ENCODE measurements at places on chromosomes 5 and 9.

GRCh38 chr9:121743441-121744001 is 92.1 kb downstream of the DAB2IP start:
- DNase-seq, result peak; percentile 55

DNA sequence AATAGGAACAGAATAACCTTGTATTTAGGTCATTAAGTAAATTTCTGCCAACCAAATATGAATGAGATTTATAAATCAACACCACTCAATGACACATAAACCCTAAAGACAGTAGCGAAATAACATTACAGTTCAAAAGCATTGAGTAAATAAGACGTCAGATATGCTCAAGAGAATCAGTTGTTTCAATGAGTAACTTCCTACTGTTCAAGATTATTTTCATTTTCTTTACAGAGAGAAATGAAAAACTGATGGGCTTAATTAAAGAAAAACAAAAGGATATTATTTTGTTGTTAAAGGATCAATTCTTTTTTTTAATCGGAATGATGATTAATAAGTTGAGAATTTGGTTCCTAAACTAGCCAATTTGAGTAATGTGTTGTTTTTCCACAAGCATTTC is 150.1 kb downstream of the BNC2 start:
- DNase-seq, result no peak

- no peak for DNase-seq
Observed at GRCh38 chr5:1561402-1561929, 37.7 kb upstream of the LPCAT1 start.

- no peak for DNase-seq
Observed at GRCh38 chr9:10014889-10015288, 597.9 kb downstream of the PTPRD start.

DNA sequence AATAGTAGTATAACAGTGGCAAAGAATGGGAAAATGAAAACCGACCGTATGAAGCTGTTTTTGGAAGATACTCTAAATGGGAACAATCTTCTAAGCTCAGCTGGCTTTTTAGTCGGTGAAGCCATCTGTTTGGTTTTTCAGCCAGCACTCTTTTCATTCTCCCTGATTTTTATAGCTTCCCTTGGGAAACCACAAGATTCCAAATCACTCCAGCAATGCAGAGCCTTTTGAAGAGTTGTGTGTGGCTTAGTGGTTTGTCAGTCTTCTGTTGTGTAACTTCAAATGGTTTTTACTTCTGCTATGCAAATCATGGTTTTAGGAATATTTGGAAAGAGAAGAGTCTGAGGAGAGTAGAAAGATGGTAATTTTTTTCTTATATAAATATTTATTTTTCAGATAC is 180.7 kb downstream of the KDM4C start:
- DNase-seq, result no peak

- no peak for DNase-seq
Observed at GRCh38 chr5:115484368-115484767, 60.2 kb downstream of the FEM1C start.

DNA sequence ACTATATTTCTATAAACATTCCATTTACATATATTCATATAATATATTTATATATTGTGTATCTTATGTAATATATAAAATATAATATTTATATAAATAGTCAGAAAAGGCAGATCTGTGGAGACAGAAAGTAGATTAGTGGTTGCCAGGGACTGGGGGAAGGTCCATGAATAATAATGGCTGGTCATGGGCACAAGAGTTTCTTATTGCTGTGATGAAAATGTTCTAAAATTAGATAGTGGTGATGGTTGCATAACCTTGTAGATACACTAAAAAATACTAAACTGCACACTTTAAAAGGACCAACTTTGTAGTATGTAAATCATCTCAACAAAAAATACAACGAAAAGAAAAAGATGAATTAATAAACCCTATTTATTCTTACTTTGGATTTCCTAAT is 47.3 kb downstream of the NUP155 start:
- no peak for DNase-seq

GRCh38 chr5:6496207-6496584 is 47.5 kb downstream of the UBE2QL1 start:
- no peak for DNase-seq

DNA sequence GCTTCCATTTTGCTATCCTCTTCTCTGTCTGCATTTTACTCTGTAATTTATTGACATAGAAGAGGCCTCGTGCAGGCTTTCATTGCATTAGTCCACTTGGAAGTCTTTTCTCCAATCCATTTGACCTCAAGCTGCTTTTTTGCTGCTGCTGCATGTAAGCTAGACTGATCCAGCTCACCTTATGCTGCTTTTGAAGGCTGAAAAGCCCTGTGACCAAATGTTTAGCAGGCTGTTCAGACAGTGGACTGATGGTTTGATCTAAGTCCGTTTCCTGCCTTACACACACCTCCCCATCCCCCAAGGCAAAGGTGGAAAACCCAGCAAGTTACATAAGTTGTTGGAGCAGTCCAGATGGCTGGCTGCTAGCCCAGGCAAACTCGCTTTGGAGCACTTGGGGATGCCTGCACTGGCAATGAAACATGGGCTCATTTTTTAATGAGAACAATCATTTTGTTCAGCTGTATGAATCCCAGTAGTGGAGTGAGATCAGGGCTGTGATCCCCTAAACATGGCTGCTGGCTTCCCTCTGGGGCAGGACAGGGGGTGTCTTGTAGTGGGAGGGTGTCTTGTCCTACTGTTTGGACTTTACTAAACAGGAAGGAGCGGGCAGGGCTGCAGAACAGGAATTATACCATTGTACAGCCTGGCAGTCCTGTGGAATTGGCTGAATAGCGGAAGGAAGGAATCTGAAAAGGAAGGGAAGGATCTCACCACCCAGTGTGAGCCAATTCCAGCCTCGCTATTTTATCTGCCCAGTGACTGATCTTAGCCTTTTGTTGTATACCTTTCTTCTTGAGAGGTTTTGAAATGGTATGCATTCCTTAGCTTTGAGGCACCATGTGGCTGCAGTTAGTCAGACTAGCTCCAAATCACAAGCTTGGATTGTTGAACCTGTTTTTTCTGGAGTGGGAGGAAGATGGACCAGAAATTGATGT is 212.0 kb downstream of the ARHGAP26 start:
- peak; percentile 97 for DNase-seq

Data from epithelial cell of esophagus (primary cell).